ENCODE measurements at places on chromosomes 12 and 14.

DNA sequence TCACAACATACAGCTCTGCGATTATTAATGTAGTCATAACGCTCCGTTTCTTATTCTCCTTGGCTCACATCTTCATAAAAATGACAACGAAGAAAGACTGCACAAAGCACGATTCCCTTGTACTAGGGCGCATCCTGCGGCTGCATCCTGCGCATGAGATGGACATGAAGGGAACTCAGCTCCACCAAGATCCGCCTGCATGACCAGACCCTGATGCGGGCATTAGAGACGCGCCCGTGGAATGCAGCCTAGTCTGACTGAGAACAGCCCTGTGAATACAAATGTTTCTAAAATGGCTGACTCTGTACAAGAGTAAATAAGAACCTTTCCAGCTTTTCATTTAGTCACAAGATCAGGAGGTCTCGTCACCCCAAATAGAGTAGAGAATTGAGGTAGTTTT is 422.2 kb downstream of the NOVA1 start:
- DNase-seq: no peak

DNA sequence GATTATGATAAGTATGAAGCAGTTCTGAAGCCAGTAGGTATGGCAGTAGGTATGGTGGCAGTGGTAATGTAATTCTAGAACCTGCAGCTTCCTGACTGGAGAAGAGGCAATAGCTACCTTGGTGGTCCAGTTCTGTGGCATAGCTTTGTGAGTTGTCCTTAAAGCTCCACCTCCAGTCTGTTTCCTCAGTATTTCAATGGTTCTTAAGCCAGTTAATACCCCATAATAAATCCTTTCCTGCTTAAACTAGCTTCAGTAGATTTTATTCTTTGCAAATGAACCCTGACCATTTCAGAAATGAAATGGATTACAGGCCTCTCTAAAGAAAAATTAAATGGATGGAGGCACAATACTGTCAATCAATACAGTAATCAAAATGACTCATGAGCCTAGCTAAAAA is 117.8 kb upstream of the KRAS start:
- no peak for DNase-seq

GRCh38 chr12:9943240-9943639 is 11.1 kb upstream of the CLEC2A start:
- DNase-seq: no peak

- peak; percentile 18 for DNase-seq
These were observed 451.9 kb upstream of the NOVA1 start for GRCh38 chr14:27049701-27050100.

GRCh38 chr12:50603817-50604639 is 99.2 kb downstream of the DIP2B start:
- peak; percentile 44 for DNase-seq

DNA sequence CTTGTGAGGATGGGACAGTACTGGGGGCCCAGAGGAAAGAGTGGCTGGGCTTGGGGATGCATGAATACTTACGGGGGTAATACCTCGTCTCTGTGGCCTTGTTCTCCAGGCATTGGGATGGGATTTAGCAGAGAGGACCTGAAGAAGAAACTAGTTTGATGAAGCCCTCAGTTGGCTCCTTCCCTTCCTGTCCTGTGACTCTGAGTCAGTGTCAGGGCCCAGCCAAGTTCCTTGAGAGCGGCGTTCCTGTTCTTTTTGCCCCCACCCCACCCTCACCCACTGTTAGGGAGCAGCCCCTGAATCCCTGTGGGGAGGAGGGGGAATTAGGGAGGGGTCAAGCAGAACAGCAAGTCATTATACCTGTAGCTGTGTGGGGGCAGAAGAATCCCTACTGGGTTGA is 5.2 kb upstream of the LRP1-AS start:
- DNase-seq: no peak

DNA sequence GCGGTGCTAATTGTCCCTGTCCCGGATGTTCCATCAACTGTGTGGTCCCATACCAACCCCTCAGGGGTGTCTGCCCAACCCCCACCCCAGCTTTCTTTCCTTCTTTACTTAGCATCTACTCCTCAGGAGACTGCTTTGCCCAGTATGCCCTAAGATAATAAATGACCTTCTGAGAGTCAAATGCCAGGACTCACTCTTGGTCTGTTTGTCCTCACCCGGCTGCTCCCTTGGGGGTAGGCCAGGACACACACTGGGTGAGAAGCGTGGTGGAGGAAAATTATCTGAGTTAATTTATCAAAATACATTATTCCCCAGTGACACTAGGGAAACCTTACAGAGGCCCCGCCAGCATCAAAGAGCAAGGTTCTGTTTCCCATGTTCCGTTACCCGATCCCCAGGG is 457.0 kb downstream of the RGS6 start:
- DNase-seq: no peak

DNA sequence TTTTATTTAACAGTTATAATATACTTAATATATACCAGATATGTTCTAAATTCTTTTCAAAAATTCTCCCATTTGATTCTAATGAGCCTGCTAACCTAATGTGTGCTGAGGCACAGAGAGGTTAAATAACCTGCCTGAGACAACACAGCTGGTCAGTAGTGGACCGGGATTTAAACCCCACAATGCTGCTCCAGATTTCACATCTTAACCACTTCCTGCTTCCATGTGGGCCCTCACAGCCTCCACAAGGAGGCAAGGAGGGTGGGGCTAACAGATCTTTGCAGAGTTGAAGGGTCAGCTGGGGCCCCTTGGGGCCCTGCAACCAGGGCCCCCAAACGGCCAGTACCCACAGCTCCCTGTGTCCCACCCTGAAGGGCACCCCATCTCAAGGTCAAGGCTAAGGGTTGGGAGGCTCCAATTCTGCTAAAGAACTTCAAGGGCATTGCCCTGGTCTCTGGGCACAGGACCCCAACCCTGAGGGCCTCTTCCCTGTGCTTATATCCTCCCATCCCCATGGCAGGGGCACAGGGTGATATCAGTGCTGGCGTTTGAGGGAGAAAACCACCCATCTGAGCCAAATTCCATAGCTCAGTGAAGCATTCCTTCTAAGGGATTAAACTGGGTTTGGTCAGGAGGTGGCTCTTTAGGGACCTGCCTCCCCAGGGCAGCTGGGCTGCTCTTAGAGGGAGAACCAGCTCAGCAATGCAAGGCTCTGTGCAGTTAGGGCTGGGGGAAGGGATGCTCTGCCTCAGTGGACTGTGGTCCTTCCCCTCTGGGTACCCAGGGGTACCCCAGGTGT is 2.2 kb downstream of the KRT80 start:
- DNase-seq: no peak

DNA sequence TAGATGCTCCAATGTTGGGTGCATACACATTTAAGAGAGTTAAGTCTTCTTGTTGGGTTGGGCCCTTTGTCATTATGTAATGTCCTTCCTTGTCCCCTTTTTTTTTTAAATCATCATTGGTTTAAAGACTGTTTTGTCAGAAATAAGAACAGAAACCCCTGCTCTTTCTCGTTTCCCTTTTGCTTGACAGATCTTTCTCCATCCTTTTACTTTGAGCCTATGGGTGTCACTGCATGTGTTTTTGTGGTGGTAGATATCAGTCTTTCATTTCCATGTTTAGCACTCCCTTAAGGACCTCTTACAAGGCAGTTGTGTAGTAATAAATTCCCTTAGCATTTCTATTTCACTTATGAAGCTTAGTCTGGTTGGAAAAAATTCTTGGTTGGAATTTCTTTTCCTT is 47.4 kb downstream of the RTN1 start:
- no peak for DNase-seq

DNA sequence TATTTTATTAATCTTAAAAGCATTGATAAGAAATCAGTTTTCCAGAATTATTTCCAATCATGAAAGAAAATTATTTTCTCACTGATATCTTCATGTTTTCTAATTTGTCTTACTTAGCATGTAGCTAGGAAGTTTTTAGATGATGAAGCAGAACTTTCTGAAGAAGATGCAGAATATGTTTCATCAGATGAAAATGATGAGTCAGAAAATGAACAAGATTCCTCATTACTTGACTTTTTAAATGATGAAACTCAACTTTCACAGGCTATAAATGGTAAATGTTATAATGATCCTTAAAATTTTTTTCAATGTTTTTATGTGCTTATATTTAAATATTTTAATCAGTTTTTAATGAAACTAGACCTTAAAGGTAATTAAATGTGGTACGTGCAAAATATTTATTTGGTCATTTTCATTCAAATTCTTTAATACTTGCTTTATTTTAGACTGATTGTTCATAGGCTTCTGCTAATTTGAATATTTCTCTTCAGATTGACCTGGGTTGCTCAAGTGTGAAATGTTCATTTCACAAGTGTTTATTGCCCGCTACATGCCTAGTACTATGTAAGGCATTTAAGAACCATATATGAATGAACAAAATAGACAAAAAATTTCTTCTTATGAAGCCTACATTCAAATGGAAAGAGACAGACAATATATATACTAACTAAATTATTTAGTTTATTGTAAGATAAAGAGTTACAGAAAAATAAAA is 49.5 kb downstream of the FANCM start:
- DNase-seq: no peak

GRCh38 chr14:83356080-83356479 is 1822.4 kb upstream of the SEL1L start:
- DNase-seq: no peak

DNA sequence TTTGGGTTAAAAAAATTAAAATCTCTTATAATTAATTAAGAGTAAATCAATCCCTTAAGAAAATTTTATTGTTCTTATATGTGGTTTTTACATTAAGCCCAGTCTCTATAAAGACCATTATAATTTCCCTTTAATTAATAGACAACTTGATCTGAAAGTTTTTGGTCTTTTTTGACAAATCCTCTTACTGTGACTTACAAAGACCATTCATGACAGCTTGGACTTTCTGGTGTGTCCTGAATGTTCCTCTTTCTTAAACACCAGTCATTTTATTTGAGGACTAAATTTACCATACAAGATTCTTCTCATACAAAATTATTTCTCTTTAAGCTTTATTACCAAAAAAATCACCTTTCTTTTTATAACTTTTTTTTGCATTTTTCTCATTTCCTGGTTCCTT is 368.3 kb downstream of the ADGRD1 start:
- no peak for DNase-seq

- no peak for DNase-seq
These were observed 77.5 kb upstream of the CPSF6 start for GRCh38 chr12:69161829-69162228.

- DNase-seq: no peak
These were observed 196.1 kb downstream of the BCL11B start for GRCh38 chr14:99075771-99076375.

- DNase-seq: peak; percentile 37
These were observed 491 bp downstream of the WDR20 start for GRCh38 chr14:102140027-102140749.

DNA sequence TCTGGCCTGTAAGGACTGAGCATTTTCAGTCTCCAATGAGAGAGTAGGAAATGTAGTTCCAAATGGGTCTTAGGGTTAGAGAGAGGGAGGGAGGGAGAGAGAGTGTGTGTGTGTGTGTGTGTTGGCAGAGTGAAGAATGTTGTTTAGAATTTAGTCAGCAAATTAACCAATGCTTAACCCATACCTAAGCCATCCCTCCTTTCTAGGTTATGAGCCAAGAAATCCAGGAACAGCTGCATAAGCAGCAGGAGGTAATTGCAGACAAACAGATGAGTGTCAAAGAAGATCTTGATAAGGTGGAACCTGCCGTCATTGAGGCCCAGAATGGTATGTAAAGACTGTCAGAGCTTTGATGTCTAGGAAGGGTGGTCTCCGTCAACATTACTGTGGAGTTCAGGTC is 56.9 kb downstream of the HSP90AA1 start:
- DNase-seq: no peak

DNA sequence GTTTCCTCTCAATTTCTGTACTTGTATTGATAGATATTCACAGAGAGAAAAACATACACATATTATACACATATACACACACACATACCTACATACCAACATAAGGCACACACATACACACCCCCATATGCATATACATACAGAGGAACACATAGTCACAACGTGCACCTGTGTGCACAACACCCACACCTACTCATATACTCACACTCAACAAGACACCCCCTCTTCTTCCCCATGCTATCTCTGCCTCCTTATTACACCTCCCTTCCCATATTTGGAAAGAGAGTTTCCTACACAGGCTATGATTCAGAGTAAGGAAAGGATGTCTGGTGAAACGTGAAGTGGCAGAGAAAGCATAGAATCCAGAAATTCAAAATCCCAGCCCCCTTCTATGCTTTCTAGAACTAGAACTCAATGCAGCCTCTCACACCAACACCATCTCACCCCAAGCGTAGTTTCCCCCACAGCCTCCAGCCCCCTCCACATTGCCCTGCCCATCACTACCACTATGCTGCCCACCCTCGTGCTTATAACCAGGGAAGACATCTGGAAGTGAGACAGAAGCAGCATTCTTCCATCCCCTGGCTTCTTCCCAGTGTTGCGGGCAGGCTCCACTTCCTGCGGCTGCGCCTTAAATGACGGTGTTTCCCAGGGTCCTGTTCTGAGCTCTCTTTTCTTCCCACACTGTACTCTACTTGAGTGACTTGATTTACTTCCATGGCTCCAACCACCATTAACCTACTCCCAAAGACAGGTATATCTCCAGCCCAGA is 2.4 kb downstream of the RNASE8 start:
- DNase-seq: peak; percentile 47

- DNase-seq: no peak
These were observed 975.1 kb downstream of the BCL11B start for GRCh38 chr14:98296895-98297294.

DNA sequence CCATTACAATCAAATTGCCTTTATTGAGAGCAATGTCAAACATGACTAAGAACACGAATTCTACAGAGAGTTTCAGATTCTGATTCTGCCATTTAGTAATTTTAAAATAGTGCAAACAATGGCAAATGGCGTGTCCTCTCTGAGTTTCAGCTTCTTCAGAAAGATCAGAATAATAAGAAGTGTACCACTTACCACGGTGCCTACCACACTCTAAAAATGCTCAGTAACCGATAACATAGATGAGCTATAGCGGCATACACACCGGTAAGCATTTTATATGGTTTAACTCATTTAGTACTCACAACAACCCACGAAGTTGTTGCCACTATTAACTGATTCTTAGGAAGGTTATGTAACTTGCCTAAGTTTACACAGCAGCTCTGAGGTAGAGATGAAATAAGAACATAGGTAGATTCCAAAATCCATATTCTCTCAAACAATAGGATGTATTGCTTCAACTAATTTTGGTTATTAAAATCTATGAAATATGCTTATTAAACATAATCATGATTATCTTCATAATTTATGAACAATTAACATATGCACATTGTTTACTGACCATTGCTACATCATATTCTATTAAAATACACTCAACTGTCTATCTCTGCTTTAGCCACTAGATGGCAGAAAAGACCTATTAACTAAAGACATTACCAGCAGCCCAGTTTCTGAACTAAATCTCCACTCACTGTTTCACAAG is 38.3 kb downstream of the SLC6A15 start:
- DNase-seq: no peak

DNA sequence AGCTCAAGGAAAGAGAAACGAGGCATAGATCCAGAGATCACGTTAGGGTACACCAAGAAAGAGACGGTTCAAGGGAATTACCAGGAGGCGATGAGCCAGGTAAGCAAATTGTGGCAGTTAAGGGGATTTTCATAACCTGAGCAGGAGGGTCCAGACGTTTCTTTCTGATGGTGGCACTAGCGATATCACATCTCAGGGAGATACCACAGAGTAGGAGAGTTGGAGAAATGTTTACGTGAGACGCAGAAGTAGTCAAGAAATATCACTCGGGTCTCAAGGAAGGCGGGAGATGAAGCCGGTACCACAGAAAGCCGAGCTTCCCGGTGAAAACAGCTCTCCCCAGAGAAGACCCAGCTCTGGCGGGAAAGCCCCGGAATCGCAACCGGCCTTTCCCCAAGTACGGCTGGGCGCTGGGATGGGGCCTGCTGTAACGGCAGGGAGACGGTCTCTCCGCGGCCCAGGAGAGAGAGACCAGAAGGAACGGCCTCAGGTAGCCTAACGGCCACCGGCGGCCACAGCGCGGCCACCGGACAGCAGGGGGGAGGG is 485 bp downstream of the SENP1 start:
- DNase-seq: peak; percentile 23
